ENCODE measurements at places on chromosomes 3 and 15.

GRCh38 chr3:51947215-51947900 is 5.2 kb downstream of the PARP3 start:
- DNase-seq, result no peak

DNA sequence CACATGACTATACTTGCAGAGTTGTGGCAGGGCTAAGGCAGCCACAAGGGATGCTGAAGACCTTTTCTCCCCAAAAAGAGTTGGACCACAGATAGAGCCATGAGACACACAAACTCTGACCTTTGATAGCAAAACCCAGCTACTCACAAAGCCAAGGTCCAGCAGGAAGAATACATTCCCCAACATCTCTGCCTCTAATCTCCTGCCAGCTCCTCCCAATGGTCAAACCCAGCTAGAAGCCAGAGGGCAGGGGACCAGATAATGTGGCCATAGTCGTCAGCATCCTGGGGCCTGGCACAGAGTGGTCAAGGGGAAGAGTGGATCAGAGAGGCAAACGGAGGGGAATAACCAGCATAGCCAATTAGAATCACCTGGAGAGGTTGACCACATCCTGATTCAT is 28.2 kb downstream of the SLC6A1 start:
- no peak for DNase-seq

GRCh38 chr3:66344391-66344811 is 123.6 kb downstream of the SLC25A26 start:
- no peak for DNase-seq

DNA sequence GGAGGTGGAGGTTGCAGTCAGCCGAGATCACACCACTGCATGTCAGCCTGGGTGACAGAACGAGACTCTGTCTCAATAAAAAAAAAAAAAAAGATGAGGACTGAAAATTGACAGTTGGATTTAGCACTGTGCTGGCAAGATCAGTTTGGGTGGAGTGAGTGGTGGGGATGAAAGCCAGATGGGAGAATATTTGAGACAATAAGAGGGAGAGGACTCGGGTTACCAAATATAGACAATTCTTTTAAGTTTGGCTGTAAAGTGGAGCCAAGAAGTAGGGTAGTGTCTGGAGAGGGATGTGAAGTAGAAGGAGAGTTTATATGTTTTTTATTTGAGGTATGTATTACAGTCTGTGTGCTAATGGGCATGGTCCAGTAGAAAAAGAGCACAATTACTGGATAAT is 20.4 kb downstream of the TMOD3 start:
- DNase-seq, result no peak

- no peak for DNase-seq
Measured at GRCh38 chr3:100086401-100086800, 27.9 kb downstream of the FILIP1L start.

- DNase-seq, result no peak
Measured at GRCh38 chr3:27613846-27614500, 108.2 kb downstream of the EOMES start.

DNA sequence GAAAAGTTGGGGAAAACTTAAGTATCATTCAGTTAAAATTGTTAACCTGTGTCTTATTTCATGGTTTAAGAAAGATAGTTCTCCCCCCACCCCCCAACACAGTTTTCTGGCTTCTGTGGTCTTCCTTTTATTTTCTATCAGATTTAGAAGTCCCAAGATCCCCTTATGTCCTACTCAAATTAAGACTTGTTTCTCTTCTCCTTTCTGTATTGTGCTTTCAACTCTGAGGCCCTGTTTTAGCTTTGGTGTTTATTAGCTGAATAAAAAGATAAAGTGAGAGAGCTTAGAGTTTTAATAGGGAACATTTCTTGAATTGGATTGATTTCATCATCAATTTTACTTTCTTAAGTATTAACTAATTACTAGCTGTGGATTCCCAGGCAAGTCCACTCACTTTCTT is 62.6 kb downstream of the AKAP13 start:
- DNase-seq, result no peak

GRCh38 chr15:42723068-42723467 is 13.9 kb downstream of the CDAN1 start:
- DNase-seq, result no peak

GRCh38 chr15:43932907-43933306 is 106.1 kb downstream of the WDR76 start:
- no peak for DNase-seq

GRCh38 chr3:52245322-52246263 is at the start of gene PPM1M:
Gene PPM1M (plus strand): TSS chr3:52245759. CDS start chr3:52245825, 66 bp downstream.
- DNase-seq, result no peak

DNA sequence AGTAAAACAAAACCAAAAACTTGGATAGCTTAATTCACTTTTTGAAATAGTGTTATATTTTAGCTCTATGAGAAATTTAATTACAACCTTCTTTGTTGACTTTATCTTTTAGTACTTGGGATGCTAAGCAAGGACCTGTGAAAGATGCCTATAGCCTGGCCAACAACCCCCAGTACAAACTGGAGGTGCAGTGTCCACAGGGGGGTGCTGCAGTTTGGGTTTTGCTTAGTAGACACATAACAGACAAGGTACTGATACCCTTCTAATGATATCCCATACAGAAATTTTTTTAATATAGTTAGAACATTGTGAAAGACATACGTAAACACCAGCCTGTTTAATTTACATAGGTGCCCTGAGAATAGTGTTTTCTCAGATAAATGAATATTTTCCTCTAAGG is 35.3 kb downstream of the CAPN7 start:
- no peak for DNase-seq

GRCh38 chr3:46926039-46926438 is 48.5 kb downstream of the PTH1R start:
- DNase-seq, result no peak

- DNase-seq, result no peak
Measured at GRCh38 chr3:85148036-85148435, 189.2 kb downstream of the CADM2 start.

DNA sequence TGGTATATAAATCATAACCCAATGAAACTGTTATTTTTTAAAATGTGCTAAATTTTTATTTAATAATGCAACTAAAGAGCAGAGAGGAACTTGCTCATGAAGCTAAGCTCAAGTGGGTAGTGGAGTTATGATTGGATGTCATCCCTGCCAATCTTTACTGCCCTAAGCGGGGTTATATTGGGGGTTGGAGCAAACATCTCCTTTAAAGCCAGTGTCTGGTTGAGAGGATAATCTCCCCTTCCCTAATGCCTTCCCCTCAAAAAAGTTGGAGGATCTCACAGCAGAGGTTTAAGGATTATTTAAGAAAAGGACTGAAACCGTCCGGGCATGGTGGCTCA is 32.1 kb upstream of the CLASP2 start:
- DNase-seq, result no peak

DNA sequence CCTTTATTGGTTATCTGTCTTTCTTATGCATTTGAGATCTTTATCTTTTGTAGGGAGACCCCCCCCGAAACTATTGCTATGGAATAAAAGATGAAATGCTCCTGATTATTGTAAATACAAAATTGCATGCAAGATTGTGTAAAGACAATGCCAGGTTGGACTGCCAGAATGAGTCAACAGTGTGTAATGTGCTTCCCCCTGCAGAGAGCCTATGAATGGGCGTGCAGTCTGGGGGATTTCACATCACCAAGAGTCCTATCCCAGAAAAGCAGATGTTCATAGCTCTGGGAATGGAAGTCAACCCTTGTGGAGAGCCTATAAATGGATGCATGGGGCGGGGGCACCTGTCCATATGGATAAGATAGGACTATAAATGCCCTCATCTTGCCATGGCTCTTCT is 584.3 kb downstream of the NSUN3 start:
- DNase-seq, result no peak

DNA sequence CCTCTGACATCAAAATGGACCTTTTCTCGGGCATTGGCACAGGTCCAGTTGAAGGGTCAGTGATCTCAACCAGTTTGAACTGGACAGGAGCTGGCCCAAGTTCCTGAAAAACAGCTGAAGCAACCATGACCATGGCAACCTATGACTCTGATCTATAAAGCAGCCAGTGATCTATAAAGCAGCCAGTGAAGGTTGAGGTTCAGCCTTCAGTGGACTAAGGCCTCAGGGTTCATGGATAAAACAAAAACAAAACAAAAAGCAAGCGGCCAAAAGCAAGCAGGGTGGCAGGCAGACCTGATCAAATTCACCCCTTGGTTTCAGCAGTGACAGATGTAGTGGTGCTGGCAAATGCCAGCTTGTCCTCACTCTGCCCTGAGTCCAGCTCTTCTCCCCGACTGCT is 10.0 kb upstream of the CHRNB4 start:
- DNase-seq, result no peak

- DNase-seq, result no peak
Measured at GRCh38 chr15:66198757-66199156, 54.8 kb downstream of the MEGF11 start.

GRCh38 chr3:134721214-134721613 is 70.4 kb upstream of the KY start:
- no peak for DNase-seq

GRCh38 chr3:50605901-50606326 is 5.7 kb downstream of the CISH start:
- no peak for DNase-seq

DNA sequence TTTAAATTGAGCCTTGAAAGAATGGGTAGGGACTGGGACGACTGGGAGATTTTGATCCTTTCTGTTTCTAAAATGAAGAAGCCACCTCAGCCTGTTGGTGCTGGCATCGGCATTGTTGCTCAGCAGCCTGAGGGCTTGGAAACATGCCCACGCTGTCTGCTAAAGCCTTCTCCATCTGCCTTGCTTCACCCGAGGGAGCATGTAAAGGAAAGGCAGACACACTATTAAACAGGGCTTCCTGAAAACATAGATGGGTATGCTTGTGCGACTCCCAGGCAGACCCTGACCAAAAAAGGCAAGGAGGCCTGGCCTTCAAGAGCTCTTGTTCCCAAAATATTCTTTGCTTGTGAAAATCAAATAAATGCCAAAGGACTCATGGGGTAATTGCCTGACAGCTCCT is 84.2 kb upstream of the SLC4A7 start:
- no peak for DNase-seq

DNA sequence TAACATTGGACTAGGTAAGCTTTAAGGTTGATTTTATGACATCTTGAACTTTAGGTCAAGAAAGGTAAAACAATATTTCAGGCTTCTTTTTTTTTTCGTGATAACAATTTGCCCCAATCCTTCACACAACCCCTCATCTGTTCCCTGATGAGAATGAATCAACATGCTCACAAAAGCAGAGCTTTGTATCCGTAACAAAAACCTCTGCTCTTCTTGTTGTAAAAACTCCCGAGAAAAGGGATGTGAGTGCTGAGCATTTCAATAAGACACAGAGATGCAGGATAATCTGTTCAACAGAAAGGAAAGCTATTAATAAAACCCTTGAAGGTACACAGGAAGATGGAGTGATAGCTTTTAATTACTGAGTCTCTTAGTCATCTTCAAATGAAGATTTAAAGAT is 94.3 kb downstream of the RAD18 start:
- DNase-seq, result no peak

DNA sequence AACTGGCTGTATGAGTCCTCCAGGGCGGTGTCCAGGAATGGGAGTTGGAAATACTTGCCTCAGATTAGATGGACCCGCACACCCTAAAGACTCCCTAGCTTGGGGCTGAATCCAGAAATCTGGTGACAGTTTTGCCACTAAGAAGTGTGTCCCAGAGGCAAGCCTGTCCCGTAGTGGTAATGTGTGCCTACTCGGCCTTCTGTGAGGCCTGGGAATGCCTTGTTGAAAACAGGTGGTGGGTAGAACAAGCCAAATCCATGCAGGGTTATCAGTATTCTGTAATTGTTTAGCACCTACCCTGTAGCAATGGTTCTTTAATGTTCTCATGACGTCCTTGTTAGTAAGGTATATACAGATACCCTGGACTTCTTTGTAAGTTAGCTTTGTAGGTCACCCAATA is 1.6 kb downstream of the C3orf52 start:
- DNase-seq, result no peak

- DNase-seq, result no peak
Measured at GRCh38 chr3:93910097-93910496, 63.6 kb downstream of the PROS1 start.

DNA sequence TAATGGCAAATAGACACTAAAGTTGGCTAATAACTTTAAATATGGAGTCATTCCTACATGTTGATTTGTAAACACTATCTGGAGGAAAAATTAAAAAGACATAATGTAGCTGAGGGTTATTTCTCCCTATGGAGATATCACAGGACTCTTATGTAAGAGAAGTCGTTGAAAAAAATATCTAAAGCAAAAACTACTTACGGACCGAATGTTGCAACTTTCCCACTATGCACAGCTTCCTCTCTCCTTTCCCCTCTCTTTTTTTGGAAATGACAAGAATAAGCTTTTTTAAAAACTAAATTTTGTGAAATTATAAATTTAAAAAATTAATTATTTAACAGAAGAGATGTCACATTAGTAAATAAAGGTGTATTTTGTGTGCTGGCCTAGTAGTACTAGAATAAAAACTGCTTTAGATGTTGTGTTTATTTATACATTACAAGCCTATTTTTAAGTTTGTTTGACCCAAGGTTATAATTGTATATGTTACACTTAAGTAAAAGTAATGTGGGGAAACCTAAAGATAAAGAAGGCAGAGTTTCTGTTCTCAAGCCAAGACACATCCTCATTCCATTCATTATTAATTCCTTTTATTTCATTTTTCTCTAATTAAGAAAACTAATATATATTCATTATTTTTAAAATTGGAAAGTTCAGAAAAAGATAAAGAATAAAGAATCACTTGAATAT is 20.7 kb upstream of the PPARG start:
- DNase-seq, result no peak

GRCh38 chr15:44596511-44597010 is 59.6 kb downstream of the EIF3J start:
- DNase-seq, result no peak

DNA sequence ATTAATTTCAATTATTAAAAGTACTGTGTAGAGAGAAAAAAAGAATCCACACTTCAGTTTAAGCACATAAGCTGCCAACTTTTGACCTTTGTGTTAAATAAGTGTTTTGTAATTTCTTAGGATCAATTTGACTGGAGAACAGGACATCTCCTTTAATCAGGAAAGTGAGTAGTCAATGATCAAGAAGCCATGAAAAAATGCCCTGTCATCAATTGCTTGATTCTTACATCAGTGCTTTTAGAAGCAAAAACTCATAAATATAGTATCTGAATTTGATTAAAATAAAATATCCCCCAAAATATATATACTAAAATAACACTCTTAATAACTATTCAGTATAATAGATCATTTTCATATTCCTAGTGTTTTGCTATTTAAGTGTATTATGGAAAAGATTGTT is 409.0 kb downstream of the TAFA4 start:
- DNase-seq, result no peak

GRCh38 chr3:181913254-181913653 is 201.5 kb downstream of the SOX2 start:
- no peak for DNase-seq

DNA sequence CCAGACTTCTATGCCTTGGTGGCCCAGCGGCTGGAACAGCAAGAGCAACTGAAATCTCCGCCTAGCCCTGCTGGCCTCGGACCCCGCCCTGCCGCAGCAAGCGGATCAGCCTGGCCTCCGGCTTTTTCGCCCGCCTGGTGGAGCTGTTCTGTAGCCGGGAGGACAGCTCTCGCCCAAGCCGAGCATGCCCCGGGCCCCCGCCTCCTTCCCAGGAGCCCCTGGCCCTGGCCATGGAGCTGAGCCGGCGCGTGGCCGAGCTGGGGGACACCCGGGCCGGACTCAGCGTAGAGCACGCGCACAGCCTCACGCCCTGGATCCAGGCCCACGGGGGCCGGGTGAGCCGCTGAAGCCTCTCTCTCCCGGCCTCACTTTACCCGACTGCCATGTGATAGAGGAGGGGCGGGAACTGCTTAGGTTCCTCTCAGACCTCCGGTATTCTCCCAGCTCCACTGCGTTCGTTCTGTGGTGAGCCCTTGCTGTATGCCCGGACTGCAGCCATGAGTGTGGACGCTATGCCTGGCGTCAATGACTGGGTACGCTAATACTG is 24.1 kb upstream of the MRPL3 start:
- no peak for DNase-seq
